ENCODE measurements at places on chromosomes 6 and 20.

GRCh38 chr6:28534306-28534705 is 8.6 kb downstream of the GPX5 start:
- DNase-seq: no peak

DNA sequence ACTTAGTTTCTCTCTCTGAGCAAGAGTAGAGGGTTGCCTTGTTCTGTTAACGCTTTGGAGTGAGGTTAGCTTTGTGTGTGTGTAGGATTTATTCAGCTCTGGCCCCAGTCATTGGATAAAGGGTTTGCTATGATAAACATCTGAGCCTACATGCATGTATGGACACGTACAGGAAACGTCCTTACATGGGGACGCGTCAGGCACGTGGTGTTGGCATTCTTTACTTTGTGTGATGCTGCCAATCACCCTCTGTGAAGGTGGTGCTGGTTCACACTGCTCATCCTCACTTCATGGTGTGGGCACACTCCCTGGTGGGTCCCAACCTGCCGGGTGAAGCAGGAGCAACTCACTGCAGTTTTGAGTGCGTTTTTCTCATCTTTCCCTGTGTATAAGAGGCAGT is 53.4 kb upstream of the CD93 start:
- DNase-seq: no peak

GRCh38 chr6:110655821-110656220 is 159.4 kb downstream of the CDK19 start:
- no peak for DNase-seq

DNA sequence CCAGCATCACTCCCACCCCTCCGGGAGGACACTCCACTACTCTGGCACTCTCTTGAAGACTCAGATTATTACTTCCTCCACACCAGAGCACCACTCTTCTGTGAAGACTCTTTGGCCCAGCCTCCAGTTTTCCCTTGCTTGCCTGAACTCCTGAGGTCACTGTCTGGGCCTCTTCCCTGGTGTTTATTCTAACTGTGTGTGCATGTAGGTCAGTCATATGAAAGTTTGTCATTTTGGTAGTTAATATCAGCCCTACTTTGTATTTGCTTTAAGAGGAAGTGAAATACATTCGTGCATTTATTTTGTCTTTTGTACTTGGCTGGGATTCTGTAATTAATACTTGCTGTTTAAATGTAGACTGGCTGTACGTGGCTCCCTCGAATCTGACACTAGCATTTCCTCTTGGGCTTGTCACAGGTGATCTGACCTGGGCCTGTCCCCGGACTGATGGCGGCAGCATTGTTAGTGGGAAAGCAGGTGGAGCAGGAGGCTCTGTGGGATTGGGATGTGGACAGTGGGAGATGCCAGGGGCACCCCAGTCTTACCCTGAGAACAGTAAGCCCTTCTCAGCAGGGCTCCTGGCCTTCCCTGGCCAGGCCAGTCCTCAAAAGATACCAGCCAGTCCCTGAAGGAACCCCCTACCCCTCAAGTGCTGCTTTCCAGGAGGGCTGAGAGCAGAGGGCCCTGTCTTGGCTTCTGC is 350.5 kb downstream of the CDC5L start:
- no peak for DNase-seq

DNA sequence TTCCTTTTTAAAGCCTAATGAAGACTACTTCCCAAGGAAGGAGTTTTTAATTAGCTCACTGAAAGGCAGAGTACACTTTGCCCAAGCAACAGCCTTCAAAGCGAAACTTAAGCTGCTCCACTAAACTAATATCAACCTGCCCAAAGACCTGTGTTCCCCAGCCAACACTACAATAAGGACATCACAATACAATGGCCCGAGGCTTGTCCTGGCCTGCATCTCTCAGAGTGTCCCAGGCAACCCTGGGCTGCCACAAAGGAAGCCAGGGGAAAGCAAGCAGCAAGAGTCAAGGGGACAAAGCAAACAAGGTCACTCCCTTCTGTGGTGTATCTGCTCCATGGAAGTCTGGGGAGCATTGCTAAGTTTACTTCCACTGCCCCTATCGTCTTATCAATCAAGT is 52.3 kb downstream of the PIGU start:
- DNase-seq: no peak
